ENCODE measurements at places on chromosomes 2 and 18.
A peak's percentile ranks its signal among the peaks of the same experiment; 100 is the strongest.

GRCh38 chr18:9575558-9575957 is 38.8 kb downstream of the PPP4R1 start:
- no peak for DNase-seq

- DNase-seq, result no peak
These were observed 73.4 kb downstream of the ZBTB7C start for GRCh38 chr18:48335829-48336228.

DNA sequence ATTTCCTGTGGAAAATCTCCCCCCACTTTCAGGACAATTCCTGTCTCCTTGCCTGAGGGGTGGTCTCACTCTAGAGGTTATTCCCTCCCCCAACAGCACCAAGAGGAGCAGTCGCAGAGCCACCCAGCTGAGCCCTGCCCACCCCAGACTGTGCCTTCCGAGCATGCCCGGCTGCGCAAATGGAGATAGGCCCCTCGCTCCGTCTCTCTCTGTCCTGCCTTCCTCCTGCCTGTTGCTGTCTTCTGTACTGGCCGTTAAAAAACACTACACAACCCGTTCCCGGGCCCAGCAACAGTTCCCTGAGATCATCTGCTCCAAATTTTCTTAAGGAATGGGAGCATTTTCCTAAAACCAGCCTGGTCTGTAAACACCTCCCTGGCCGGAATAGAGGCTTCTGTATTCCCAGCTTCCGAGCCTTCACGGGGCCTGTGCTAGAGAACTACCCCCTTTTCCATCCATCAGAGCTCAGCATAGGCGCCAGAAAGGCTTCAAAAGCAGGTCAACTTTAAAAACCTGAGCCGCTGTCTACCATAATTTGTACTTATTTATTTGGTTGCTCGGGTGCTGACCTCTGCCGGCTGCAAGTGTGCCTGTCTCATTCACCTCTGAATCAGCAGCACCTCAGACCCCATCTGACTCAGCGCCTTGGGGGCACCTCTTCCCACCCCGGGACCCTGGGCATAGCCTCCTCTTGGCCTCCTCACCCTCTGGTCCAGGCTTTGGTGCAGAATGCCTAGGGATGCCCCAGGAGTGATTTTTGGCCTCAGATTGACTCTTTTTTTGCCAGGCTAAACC is 159.4 kb downstream of the PXDN start:
- DNase-seq, result no peak

GRCh38 chr18:3541549-3542386 is 91.8 kb downstream of the TGIF1 start:
- peak; percentile 10 for DNase-seq

DNA sequence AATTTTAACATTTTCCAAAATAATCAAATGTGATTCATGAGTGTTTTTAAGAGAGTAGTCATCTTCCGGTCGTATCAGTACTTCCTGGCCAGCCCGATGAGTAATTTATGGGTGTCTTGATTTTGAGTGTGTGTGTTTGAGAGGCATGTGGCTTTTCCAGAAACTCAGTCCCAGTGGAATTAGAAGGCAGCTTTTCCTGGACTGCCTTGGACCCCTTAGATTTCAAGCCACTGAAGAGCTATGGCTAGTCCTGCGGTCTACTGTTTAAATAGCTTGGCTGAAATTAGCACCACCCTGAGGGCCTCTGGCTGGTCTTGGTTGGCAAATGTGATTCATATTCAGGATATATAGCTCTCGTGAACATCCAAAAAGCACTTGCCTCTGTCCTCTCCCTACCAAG is 59.4 kb downstream of the HK2 start:
- no peak for DNase-seq

DNA sequence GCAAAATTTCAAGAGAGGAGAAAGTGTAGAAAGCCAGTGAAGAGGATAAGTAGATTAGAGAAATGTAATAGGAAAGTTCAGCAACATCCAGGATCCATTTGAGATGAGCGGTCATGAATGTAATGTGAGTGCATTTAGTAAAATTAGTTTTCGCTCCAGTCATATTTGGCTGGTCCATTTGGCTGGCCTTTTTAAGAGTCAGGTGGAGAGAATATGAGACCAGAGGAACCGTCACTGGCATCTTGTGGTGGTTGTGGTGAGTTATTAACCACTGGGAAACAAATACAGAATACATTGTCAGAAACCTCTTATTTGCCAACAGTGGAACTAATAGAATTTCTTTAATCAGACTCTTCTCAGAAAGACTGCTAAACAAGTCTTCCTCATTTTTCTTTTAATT is 1064.3 kb upstream of the CDH2 start:
- no peak for DNase-seq
